ENCODE measurements at places on chromosomes 3 and 15. TPM values are rescaled to one million over a fixed set of nuclear protein-coding genes. Genes with fewer than 3 reads are reported as not detected.

DNA sequence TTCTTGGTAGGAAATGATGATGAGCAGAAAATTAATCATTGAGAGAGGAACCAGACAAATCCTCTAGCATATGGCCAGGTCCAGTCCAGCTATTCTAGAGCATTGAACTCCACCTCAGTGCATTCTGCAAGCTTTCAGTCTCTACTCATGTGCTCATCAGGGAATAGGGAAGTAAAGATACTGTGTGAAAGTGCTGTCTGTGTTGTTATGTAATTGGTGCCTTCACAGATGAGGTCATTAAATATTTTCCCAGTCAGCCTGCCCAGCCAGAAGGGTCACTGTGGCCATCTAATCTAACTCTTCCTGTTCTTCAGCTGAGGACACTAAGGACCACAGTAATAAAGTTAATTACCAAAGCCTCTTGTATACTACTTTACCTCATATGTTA is 28.2 kb downstream of the C3orf62 start:
- no peaks in the 10 kb centered on the region for H3K36me3 ChIP-seq
- peak; percentile 13 for DNase-seq
- peaks cover 17% of the 10 kb centered on the region for H3K4me1 ChIP-seq
- no peaks in the 10 kb centered on the region for H3K27me3 ChIP-seq
- no peak overlapping the region for H3K4me3 ChIP-seq

Gene ETV5
- 56.3 TPM for total RNA-seq

Gene ADCY5
- 4.0 TPM for total RNA-seq

DNA sequence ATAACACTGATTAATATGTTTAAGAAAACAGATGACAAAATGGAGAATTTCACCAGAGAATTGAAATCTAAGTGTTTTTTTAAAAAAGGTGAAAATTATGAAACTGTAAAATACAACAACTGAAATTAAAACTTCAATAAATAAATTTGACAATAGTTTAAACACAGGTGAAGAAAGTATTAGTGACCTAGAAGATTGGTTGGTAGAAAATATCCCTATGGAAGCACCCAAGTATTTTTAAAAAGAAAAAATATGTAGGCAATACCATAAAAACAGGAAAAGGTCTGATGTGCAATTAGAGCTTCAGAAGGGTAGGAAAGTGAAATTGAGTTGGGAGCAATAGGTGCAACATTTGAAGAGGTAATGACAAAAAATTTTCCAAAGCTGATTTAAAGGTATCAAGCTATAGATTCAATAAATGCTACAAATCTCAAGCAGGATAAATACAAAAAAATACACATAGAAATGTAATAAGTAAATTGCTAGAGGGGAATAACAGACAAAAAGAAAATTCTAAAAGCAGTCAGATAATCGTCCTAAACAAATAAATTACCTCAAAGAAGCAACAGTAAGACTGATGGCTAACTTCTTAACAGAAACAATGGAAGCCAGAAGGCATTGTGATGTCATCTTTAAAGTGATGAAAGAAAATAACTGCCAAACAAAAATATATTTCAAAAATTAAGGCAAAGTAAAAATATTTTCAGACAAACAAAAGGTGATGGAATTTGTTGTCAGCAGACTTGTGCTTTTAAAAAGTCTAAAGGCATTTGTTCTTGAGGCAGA is 9.5 kb upstream of the IL12A start:
- H3K27me3 ChIP-seq, result no peaks in the 10 kb centered on the region
- H3K4me3 ChIP-seq, result no peak overlapping the region
- no peaks in the 10 kb centered on the region for H3K36me3 ChIP-seq
- H3K27ac ChIP-seq, result no peak overlapping the region
- DNase-seq, result no peak
- no peaks in the 10 kb centered on the region for H3K4me1 ChIP-seq

- H3K36me3 ChIP-seq, result no peaks in the 10 kb centered on the region
- no peak overlapping the region for H3K27ac ChIP-seq
- H3K4me1 ChIP-seq, result no peaks in the 10 kb centered on the region
- no peaks in the 10 kb centered on the region for H3K27me3 ChIP-seq
- no peak overlapping the region for H3K4me3 ChIP-seq
These were observed 81.9 kb upstream of the ZNF280D start for GRCh38 chr15:56815247-56815646.

- peaks cover 23% of the 10 kb centered on the region for H3K27me3 ChIP-seq
- H3K4me3 ChIP-seq, result no peak overlapping the region
- peaks cover 10% of the 10 kb centered on the region for H3K4me1 ChIP-seq
- no peaks in the 10 kb centered on the region for H3K36me3 ChIP-seq
These were observed 4.7 kb downstream of the LTF start for GRCh38 chr3:46460051-46460450.
